ENCODE measurements at places on chromosomes 7 and 10. TPM values are rescaled to one million over a fixed set of nuclear protein-coding genes. Genes with fewer than 3 reads are reported as not detected.
A peak's percentile ranks its signal among the peaks of the same experiment; 100 is the strongest.

DNA sequence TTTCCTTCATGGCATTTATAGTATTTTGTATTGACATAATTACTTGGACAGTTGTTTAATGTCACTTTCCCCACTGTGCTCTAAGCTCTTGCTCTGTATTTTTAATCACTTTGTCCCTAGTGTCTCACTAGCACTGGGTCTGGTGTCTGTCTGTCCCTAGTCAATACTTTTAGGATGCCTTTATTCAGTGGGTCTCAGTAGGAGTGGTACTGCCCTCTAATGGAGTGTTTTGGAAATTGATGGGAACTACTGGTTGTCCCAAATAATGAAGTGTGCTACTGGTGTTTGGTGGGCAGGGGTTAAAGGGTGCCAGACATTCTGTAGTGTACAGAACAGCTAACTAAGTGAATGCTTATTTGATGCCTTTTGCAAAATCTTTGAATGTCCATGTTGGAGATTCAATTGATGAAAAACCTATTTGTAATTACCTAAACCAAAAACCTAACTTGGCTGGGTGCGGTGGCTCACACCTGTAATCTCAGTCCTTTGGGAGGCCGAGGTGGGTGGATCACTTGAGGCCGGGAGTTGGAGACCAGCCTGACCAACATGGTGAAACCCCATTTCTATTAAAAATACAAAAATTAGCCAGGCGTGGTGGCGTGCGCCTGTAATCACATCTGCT is 33.3 kb downstream of the CDK14 start:
- peaks cover 40% of the 10 kb centered on the region for H3K4me1 ChIP-seq
- no peak overlapping the region for H3K4me3 ChIP-seq
- peaks cover 4% of the 10 kb centered on the region for H3K36me3 ChIP-seq
- no peaks in the 10 kb centered on the region for H3K27me3 ChIP-seq
- no peak overlapping the region for H3K27ac ChIP-seq

DNA sequence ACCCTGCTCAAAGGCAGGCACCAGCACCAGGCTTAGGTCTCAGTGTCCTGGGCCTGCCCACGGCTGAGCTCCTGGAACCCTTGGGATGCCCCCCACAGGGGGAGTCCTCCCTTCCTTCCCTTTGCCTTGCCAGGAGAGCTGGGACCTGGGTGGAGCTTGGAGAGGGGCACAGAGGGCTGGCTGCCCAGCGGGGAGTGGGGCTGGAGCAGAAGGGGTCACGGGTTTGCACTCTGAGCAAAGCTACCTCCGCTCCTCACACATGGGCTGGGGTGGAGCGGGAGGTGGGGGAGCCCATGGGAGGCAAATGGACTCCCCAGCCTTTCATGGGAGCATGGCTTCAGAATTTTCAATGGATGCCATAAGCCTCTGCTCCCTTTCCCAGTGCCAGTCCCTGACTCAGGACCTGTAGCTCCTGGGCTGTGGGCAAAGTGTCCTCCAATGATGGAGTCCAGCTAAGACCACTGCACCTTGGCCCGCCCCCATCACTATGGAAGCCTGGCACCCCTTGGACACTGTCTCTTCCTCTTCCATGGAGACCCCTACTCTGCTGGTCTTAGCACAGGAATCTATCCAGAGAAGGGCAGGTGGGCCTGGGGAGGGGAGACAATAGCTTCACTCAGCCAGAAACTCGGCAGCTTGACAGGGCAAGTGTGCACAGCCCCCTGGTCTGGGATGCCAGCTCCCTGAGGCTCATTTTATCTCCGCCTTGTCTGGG is 39.9 kb downstream of the LDB3 start:
- H3K27ac ChIP-seq = no peak overlapping the region
- H3K4me3 ChIP-seq = no peak overlapping the region
- DNase-seq = no peak
- no peaks in the 10 kb centered on the region for H3K36me3 ChIP-seq

FXYD4 gene
- not detected for total RNA-seq

DNA sequence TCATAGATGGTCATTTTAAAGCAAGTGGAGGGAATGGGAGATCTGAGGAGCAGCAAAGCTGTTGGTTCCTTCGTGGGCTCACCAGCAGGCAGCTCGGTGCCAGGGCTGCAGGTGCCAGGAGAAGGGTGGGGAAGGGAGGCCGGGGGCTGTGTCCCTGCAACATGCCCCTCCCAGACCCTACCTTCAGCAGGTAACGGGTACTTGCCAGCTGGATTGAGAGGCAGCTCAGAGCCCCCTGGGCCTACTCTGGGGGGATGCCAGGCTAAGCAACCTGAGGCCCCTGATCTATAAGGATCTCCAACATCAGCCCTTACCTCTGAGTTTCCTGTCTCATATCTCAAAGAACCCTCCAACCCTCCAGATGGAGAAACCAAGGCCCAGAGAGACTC is 173.3 kb downstream of the NEURL1 start:
- H3K36me3 ChIP-seq = peaks cover 19% of the 10 kb centered on the region
- H3K27ac ChIP-seq = peak overlapping the region; percentile 99
- peak overlapping the region; percentile 93 for H3K4me3 ChIP-seq
- H3K4me1 ChIP-seq = peaks cover 75% of the 10 kb centered on the region
- no peak for DNase-seq

KEL gene
- not detected for total RNA-seq

NPC1L1 gene
- not detected for total RNA-seq

GRCh38 chr10:103876155-103876554 is 20.8 kb upstream of the SH3PXD2A start:
- H3K4me1 ChIP-seq = peaks cover 16% of the 10 kb centered on the region
- no peak for DNase-seq
- H3K4me3 ChIP-seq = no peak overlapping the region

GRCh38 chr10:34430685-34431084 is 384.4 kb downstream of the PARD3 start:
- H3K36me3 ChIP-seq = peaks cover 8% of the 10 kb centered on the region
- DNase-seq = no peak
- H3K4me3 ChIP-seq = no peak overlapping the region
- H3K4me1 ChIP-seq = peaks cover 37% of the 10 kb centered on the region

TMEM140 gene
- total RNA-seq = 0.46 TPM

GRCh38 chr10:48699011-48699627 is 14.4 kb downstream of the WDFY4 start:
- H3K4me1 ChIP-seq = no peaks in the 10 kb centered on the region
- H3K27ac ChIP-seq = no peak overlapping the region
- no peak overlapping the region for H3K4me3 ChIP-seq
- peaks cover 57% of the 10 kb centered on the region for H3K27me3 ChIP-seq
- H3K36me3 ChIP-seq = no peaks in the 10 kb centered on the region
- no peak for DNase-seq

- DNase-seq = no peak
- H3K27me3 ChIP-seq = peaks cover 2% of the 10 kb centered on the region
- H3K4me3 ChIP-seq = no peak overlapping the region
- H3K27ac ChIP-seq = no peak overlapping the region
- peaks cover 1% of the 10 kb centered on the region for H3K36me3 ChIP-seq
Observed at GRCh38 chr7:156257904-156258303, 382.7 kb upstream of the RNF32 start.

SP8 gene
- total RNA-seq = not detected

GRCh38 chr7:155233311-155234157 is 64.1 kb upstream of the INSIG1 start:
- H3K27me3 ChIP-seq = peaks cover 8% of the 10 kb centered on the region
- 0 out of 2 replicates have a peak, but pooled peaks cover 8% of the 10 kb centered on the region for H3K36me3 ChIP-seq
- H3K27ac ChIP-seq = peak overlapping the region; percentile 19
- peaks cover 54% of the 10 kb centered on the region for H3K4me1 ChIP-seq
- peak; percentile 7 for DNase-seq

STAG3 gene
- total RNA-seq = 0.24 TPM

PRSS37 gene
- total RNA-seq = not detected

CDC14C gene
- total RNA-seq = not detected

NEURL1 gene
- 0.41 TPM for total RNA-seq

- H3K27ac ChIP-seq = peak overlapping the region; percentile 29
- DNase-seq = peak; percentile 29
- no peak overlapping the region for H3K4me3 ChIP-seq
- peaks cover 32% of the 10 kb centered on the region for H3K27me3 ChIP-seq
- H3K4me1 ChIP-seq = peaks cover 8% of the 10 kb centered on the region
Observed at GRCh38 chr7:151436446-151437158, 3.3 kb downstream of the CRYGN start.

GRCh38 chr10:79367426-79368189 is 20.3 kb downstream of the PPIF start:
- H3K4me3 ChIP-seq = peak overlapping the region; percentile 46
- DNase-seq = peak; percentile 72
- H3K36me3 ChIP-seq = peaks cover 8% of the 10 kb centered on the region
- peaks cover 27% of the 10 kb centered on the region for H3K4me1 ChIP-seq

DNA sequence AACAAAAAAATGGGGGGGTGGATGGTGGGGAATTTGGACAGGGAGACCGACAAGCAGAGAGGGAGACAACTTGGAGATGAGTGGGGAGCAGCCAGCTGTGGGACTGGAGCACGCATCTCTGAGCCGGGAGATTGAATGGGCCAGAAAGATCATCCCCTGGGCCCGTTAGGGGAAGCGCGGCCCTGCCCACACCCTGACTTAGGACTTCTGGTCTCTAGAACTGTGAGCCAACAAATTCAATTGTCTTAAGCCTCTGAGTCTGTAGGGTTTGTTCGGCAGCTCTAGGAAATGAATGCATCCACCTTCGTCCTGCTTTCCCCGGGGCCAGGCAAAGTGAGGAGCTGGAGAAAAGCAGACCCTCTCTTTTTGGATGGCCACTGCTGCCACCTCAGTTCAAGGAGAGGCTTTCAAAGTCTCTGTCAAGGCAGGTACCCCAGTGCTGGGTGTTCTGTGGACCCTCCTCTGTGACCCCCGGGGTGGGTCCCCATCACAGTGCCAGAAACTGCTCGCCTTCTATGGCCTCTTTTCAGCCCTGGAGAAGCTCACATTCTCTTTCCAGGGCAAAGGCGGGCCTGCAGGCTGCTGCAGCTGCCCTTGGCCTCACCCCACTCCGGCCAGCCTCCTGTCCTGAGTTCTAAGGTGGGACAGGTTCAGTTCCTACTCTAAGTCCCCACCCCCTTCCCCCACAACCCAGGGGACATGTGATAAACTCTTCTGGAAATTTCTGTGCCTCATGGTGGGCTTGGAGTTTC is 423.2 kb downstream of the RPS24 start:
- peaks cover 30% of the 10 kb centered on the region for H3K27me3 ChIP-seq
- DNase-seq = no peak
- no peaks in the 10 kb centered on the region for H3K36me3 ChIP-seq
- H3K4me1 ChIP-seq = peaks cover 26% of the 10 kb centered on the region
- H3K4me3 ChIP-seq = no peak overlapping the region
